ENCODE measurements at places on chromosomes 13 and 19.
A peak's percentile ranks its signal among the peaks of the same experiment; 100 is the strongest.

- H3K36me3 ChIP-seq, result no peaks in the 10 kb centered on the region
- H3K27me3 ChIP-seq, result no peaks in the 10 kb centered on the region
- DNase-seq, result no peak
- H3K4me1 ChIP-seq, result no peaks in the 10 kb centered on the region
- no peak overlapping the region for H3K27ac ChIP-seq
- H3K4me3 ChIP-seq, result no peak overlapping the region
These were observed 48.0 kb downstream of the RFC3 start for GRCh38 chr13:33865945-33866344.

DNA sequence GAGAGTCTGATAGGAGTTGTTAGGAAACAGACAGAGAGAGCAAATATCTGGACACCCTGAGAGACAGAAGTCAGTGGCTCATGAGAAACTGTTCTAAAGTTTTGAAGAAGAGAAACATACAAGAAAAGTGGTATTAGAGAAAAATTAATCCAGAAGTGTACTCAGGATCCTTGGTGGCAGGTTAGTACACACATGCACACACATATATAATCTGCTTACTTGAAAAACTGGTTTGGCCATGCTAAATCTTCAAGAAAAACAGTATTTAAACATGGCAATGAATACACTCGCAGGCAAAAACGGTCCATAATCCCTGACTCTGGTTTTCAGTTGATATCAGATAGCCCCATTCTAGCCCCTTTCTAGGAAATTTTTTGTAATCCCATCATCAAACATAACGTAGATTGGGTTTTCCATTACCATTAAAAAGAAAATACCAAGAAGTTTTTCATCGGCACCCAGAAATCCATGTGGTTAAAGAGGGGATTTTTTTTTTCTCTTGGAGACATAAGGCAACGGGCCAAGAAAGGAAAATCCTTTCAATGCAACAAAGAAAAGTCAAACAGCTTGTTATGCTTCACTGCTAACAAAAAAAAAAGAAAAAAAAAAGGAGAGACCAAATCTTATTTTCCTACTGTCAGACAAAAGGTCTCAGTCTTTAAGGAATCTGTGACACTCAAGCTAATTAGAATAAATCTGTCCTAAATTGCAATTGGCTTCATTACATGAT lies 178.0 kb upstream of the MIR17HG start:
- H3K4me3 ChIP-seq, result no peak overlapping the region
- H3K27me3 ChIP-seq, result no peaks in the 10 kb centered on the region
- DNase-seq, result no peak
- no peaks in the 10 kb centered on the region for H3K4me1 ChIP-seq
- H3K36me3 ChIP-seq, result no peaks in the 10 kb centered on the region

DNA sequence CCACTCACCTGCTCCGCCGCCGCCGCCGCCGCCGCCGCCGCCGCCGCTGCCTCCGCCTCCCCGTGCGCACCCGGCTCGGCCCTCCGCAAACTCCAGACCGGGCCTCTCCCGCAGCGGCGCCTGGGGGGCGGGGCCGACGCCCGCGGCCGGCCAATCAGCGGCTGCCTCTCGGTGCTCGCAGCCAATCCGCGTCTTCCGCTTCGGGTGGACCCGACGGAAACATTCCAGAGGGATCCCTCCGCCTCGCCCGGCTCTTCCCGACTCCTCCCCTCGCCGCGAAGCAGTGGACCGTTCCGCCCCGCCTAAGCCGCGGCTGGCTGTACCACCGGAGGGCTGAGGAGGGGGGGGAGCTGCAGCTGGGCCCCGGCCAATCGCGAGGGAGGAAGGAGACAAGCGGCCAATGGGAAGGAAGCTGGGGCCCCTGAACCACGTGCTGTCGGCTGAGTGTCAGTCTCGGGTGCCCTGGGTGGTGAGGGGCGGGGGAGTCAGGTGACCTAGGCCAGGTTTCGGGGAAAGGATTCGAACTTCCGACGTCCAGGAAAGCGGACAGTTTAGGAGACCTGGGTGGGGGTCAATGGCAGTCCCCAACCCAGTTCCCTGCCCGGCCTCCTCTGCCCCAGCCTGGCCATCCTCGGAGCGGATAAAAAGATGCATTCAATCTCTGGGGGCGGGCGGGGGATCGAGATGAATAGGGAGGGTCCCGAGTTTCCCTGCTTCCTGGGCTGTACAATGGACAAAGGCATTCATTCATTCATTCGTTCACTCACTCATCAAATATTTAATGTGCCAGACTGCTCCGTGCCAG lies at the start of gene GIPC1:
GIPC1 (minus strand) TSS at position 99 of the 805 bp plus-strand sequence. CDS start 13,151 bp downstream, outside the sequence.
- H3K27ac ChIP-seq, result peak within 1 kb of the TSS; percentile 51
- no peaks in the 10 kb centered on the region for H3K27me3 ChIP-seq
- H3K4me3 ChIP-seq, result peak within 1 kb of the TSS; percentile 71
- peak; percentile 82 for DNase-seq

- H3K4me1 ChIP-seq, result no peaks in the 10 kb centered on the region
- no peaks in the 10 kb centered on the region for H3K27me3 ChIP-seq
- no peak overlapping the region for H3K27ac ChIP-seq
- no peak for DNase-seq
- H3K36me3 ChIP-seq, result no peaks in the 10 kb centered on the region
- H3K4me3 ChIP-seq, result no peak overlapping the region
These were observed 1016.9 kb downstream of the UQCRFS1 start for GRCh38 chr19:28196101-28196500.

- H3K27me3 ChIP-seq, result no peaks in the 10 kb centered on the region
- DNase-seq, result no peak
- no peak overlapping the region for H3K4me3 ChIP-seq
- no peak overlapping the region for H3K27ac ChIP-seq
- H3K36me3 ChIP-seq, result no peaks in the 10 kb centered on the region
These were observed 458.9 kb downstream of the SLITRK1 start for GRCh38 chr13:83423381-83423780.

- H3K4me3 ChIP-seq, result no peak overlapping the region
- peaks cover 4% of the 10 kb centered on the region for H3K27me3 ChIP-seq
- H3K27ac ChIP-seq, result no peak overlapping the region
- H3K36me3 ChIP-seq, result no peaks in the 10 kb centered on the region
- H3K4me1 ChIP-seq, result no peaks in the 10 kb centered on the region
- DNase-seq, result no peak
These were observed 2.4 kb downstream of the DZIP1 start for GRCh38 chr13:95642028-95642621.

DNA sequence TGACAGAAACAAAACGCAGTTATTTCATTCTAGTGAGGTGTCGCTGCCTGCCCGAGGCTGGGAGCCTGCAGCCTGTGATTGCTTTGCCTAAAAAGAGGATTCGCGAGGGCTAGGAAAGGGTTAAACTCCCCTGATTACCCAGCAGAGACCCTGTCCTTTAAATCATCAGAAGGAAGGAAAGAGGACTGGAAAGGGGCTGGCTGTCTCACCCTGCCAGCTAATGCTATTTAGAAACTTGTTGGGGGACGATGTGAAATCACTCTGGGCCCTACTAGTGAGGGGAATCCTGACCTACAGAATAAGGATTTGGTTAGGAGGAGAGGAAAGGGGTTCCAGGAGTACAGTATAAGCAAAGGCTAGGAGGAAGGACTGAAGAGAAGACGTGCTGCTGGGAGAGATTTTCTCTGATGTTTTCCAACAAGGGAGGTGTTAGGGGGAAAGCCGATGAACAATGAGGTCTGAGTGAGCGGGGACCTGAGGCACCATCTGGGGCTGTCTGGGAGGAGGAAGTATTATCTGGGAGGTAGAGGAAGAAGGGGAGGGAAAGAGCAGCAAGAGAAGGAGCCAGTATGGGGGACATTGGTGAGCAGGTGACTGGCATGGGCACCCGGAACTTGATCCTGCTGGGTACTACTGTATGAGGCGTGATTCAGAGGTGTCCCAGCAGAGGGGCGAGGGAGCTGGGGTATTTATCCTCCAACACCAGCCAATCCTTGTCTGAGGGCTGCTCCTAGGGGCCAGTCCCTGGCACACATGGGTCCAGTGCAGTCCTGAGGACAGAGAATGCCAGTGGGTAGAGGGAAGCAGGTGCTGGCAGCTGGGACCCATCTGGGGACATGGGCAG lies 55.7 kb upstream of the PTPRS start:
- H3K27ac ChIP-seq, result no peak overlapping the region
- H3K4me1 ChIP-seq, result no peaks in the 10 kb centered on the region

- H3K27ac ChIP-seq, result no peak overlapping the region
- H3K27me3 ChIP-seq, result no peaks in the 10 kb centered on the region
- H3K36me3 ChIP-seq, result no peaks in the 10 kb centered on the region
These were observed 35.8 kb downstream of the GGACT start for GRCh38 chr13:100552755-100553154.

DNA sequence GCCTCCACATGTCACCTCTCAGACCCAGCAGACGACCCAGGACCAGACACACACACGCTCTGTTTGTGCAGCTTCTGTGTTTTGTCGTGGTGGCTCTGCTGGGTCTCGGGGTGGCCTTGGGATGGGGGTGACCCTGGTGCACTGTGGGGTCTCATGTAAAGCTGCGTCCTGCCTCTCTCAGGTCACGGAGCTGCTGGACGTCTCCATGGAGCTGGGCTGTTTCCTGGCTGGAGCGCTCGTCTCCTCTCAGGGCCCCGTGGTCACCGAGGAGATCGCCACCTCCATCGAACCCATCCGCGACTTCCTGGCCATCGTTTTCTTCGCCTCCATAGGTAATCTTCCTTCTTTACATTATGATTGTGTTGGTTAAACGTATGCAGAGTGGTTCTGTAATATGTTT lies 45.4 kb upstream of the TFDP1 start:
- DNase-seq, result no peak
- H3K27ac ChIP-seq, result no peak overlapping the region
- H3K36me3 ChIP-seq, result no peaks in the 10 kb centered on the region
- no peak overlapping the region for H3K4me3 ChIP-seq

DNA sequence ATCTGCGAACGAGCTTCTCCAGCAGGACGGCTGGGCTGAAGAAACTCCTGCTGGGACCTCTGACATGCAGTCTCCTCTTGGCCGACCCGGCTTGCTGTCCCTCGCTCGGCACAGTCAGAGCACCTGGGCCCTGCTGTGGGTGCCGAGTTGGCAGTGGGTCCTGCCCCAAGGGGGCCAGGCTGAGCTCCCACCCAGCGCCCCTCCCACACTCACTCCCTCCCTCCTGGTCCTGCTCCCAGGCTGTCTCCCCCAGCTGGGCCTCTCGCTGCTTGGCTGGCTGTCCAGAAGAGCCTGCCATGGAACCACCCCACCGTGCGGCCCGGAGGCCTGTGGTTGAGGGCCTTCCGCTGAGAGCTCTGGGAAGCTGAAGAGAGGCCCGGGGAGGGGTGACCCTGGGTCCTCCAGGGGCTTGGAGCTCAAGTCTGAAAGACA lies 6.0 kb downstream of the AKT2 start:
- no peak overlapping the region for H3K4me3 ChIP-seq
- DNase-seq, result no peak
- no peaks in the 10 kb centered on the region for H3K27me3 ChIP-seq
- H3K4me1 ChIP-seq, result peaks cover 80% of the 10 kb centered on the region
- H3K36me3 ChIP-seq, result peaks cover 4% of the 10 kb centered on the region

All from CD8-positive, alpha-beta memory T cell (primary cell).